ENCODE measurements at places on chromosomes 7 and 10.
A peak's percentile ranks its signal among the peaks of the same experiment; 100 is the strongest.

DNA sequence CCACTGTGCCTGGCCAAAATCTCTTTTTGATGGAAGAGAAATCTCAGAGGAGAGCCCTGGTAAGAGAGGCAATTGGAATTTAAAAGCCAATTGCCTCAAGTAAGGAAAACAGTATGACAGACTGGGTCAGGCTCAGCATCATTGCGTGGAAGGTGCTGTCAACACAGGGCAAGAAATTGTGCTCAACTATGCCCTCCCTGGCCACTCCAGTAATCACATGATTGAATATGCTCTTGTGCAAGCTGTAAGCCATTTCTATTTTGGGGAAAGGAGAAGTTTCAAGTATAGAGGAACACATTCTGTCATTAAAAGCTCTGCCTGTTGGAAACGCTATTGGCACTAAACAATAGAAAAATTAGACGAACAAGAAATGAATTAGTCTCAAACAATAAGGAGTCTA, 1127.7 kb downstream of the REEP3 start:
- no peak for DNase-seq

DNA sequence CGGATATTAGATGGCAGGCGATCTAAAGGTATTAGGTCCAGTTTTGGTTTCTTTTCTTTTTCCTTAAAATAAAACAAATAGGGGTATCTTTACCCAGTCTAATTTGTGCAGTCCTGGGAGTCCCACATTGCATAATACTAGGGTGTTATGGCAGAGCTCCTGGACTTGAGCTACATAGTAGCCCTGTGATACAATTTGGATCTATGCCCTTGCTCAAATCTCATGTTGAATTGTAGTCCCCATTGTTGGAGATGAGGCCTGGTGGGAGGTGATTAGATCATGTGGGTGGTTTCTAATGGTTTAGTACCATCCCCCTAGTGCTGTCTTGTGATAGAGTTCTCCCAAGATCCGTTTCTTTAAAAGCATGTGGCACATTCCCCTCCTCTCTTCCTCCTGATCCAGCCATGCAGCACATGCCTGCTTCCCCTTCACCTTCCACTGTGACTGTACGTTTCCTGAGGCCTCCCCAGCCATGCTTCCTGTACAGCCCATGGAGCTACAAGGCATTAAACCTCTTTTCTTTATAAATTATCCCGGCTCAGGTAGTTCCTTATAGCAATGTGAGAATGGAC, 141.9 kb downstream of the RPS24 start:
- DNase-seq = no peak

- DNase-seq = no peak
Observed at GRCh38 chr10:129525401-129525801, 58.4 kb downstream of the MGMT start.

DNA sequence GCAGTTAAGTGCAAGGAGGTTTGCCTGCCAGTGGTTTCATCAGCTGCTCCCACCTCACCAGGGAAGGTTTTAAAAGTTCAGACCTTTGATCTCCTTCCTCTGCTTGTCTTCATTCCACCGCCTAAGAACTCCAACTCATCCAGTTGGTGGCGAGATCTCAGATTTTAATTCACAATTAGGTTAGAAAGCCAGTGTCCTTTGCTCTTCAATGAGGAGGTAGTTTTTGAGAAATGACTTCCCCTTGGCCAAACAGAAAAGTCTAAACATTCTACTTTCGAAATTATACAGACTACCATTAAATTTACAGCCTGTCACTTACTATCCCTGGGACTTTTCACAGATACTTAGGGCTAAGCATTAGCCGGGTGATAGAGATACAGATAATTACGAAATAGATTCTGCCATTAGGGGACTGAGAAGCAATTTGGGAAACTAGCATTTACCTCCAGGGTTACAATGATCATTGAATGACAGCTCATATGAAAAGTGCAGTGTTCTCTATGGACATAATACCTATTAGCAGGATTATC, 513.4 kb upstream of the GHITM start:
- DNase-seq = no peak

DNA sequence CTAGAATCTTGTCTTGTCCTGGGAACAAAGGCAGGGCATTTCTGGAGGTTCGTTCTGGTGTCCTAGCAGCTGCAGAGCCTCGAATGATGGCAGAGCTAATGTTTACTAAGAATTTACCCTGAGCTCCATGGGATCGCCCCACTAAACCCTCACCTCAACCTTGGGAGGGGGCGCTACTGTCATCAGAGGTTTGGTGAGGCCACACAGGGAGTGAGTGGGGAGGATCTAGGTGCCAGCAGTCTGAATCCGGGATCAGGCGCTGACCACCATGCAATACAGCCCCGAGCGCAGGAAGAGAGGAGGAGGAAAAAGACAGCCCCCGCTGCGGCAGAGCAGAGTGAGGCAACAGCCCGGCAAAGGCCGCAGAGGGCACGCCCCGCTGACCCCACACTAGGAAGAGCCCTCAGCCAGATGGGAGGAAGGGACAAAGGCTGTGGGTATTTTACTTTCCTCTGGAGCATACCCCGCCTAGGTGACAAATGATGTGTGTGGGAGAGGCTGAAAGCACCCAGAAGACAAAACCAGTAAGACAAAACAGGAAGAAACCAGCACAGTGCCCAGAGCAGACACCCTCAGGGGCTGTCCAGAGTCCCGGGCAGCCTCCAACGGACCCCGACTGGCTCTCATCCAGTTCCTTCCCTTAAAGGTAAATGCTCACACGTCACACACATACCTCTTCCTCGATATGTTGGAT, 103.5 kb downstream of the FAM53B start:
- no peak for DNase-seq

- DNase-seq = no peak
Observed at GRCh38 chr10:14598809-14599764, 175.6 kb downstream of the FAM107B start.

GRCh38 chr10:68330852-68331454, 911 bp upstream of the HNRNPH3 start:
- DNase-seq = peak; percentile 24

GRCh38 chr10:132516771-132517725, 20.5 kb upstream of the INPP5A start:
- DNase-seq = no peak
